ENCODE measurements at places on chromosomes 4 and X. TPM values are rescaled to one million over a fixed set of nuclear protein-coding genes. Genes with fewer than 3 reads are reported as not detected.

DNA sequence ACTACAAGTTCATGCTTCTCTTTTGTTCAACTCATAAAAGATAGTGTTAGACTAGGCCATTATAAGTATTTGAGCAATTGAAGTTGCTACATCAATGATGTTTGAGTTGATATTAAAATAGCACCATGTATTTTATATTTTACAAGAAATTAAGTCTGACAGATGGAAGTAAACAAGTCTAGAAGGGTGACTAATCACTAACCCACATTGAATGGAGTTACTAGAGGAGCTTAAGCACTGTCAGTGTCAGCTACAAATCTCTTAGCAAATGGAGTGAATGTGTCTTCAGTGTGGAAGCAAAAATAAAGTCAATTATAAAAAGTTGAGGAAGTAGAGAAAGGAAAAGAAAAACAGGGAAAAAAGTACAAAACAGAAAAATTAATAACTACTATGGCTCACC is 592.5 kb downstream of the PCDH18 start:
- H3K4me3 ChIP-seq, result no peak overlapping the region
- DNase-seq, result no peak
- H3K4me1 ChIP-seq, result peaks cover 5% of the 10 kb centered on the region

DNA sequence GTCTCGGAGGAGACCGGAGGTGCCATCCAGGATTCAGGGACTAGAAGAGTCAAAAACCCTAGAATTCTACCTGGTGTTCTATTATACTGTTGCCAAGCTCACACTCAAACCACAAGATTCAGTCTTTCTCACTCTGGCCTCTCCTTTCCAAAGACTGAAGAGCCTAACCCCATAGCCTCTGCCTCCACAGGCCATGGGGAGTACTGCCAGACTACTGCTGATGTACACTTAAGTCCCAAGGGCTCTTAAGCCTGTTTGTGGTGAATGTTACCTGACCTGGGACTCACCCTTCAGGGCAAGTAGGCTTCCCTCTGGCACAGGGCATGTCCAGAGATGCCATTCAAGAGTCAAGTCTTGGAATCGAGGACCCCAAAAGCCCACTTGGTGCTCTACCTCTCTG is 58.9 kb upstream of the IRS4 start:
- no peaks in the 10 kb centered on the region for H3K27me3 ChIP-seq
- H3K36me3 ChIP-seq, result no peaks in the 10 kb centered on the region
- no peak overlapping the region for H3K4me3 ChIP-seq
- H3K27ac ChIP-seq, result no peak overlapping the region
- no peaks in the 10 kb centered on the region for H3K4me1 ChIP-seq

- DNase-seq, result no peak
- no peaks in the 10 kb centered on the region for H3K36me3 ChIP-seq
- no peak overlapping the region for H3K27ac ChIP-seq
- H3K4me3 ChIP-seq, result no peak overlapping the region
- H3K4me1 ChIP-seq, result peaks cover 12% of the 10 kb centered on the region
These were observed 158.8 kb upstream of the NDST4 start for GRCh38 chr4:115272185-115272584.

DNA sequence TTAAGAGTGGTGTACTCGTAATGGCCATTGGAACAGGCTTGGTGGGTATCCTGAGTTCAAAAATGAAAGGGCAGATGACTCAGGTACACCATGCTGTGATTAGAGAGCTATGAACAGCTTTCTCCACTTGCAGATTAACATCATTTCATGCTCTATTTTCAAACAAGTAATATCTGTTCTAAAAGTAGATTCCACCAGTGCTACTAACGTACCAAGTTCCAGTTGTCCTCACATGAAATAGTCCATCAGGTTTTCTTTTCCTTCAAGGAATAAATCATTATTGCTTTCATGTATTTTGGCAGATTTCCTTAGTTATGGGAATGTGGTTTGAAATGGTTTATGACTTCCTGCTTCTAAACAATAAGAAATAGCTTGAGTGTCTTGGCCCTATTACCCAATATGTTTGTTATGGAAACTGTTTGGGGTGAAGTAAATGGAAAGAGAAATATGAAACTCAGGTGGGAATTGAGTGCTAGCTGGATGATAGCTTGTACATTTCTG is 49.9 kb downstream of the PCDH7 start:
- no peak overlapping the region for H3K4me3 ChIP-seq
- DNase-seq, result no peak
- H3K4me1 ChIP-seq, result peaks cover 25% of the 10 kb centered on the region
- no peaks in the 10 kb centered on the region for H3K27me3 ChIP-seq

GRCh38 chr4:26317766-26318165 is 3.0 kb upstream of the RBPJ start:
- no peaks in the 10 kb centered on the region for H3K36me3 ChIP-seq
- no peak overlapping the region for H3K27ac ChIP-seq
- H3K27me3 ChIP-seq, result no peaks in the 10 kb centered on the region
- DNase-seq, result no peak
- H3K4me3 ChIP-seq, result no peak overlapping the region
- H3K4me1 ChIP-seq, result peaks cover under 1% of the 10 kb centered on the region

DNA sequence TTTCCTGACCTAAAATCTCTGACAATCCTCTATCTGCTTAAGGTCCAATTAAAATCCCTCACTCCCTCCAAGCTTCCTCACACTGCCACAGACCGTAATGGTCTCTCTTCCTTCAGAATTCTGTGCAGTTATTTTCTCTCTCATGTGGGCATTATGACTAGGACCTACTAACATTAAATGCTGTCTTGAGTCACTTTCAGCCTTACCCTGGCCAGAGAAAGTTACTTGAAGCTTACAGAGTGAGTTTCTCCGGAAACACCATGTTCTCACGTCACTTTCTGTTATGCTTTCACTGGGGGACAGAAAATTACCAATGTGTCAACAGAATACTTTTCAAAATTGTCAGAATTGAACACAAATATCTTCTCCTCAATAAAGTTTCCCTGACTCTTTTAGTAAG is 271.8 kb downstream of the INPP4B start:
- DNase-seq, result no peak
- no peaks in the 10 kb centered on the region for H3K36me3 ChIP-seq
- H3K4me1 ChIP-seq, result no peaks in the 10 kb centered on the region
- H3K27ac ChIP-seq, result no peak overlapping the region

DNA sequence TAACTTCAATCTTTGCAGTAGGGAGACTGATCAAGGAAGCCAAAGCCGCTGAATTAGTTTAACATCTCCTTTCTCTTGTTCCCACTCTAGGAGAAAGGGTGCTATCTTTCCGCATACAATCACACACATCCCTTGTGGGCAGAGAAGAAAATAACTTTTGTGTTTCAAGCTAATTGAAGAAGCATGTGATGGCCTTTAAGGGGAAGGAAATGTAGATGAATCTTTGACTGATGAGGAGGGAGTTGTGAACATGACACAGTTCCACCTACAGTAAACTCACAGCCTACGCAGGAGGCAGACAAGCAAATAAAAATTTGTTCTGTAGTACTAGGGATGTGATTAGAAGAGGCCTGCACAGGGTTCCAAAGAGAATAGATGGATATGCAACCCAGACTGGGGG is 14.7 kb upstream of the SPATA4 start:
- H3K4me3 ChIP-seq, result no peak overlapping the region
- no peaks in the 10 kb centered on the region for H3K4me1 ChIP-seq
- no peak overlapping the region for H3K27ac ChIP-seq
- no peak for DNase-seq
- H3K36me3 ChIP-seq, result no peaks in the 10 kb centered on the region

DNA sequence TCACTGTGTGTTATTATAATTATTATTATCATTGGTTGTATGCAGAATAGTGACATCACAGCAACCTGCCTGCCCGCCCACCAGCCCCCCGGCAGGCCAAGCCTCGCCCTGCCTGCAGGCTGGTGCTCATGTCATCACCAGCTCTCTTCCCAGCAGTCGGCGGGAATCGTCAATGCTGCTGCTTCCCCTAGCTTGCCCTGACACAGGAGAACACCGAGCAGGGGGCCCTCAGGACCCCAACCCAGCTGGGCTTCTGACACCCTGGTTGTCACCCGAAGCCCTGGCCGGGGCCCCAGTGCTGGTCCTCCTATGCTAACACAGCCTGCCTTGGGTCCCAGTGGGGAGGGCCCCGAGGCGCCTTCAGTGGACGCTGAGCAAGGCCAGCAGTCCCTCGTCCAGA is 100.6 kb downstream of the PPP2R2C start:
- no peaks in the 10 kb centered on the region for H3K36me3 ChIP-seq
- no peak overlapping the region for H3K4me3 ChIP-seq
- H3K27ac ChIP-seq, result no peak overlapping the region
- no peak for DNase-seq
- no peaks in the 10 kb centered on the region for H3K4me1 ChIP-seq
- peaks cover 66% of the 10 kb centered on the region for H3K27me3 ChIP-seq

DNA sequence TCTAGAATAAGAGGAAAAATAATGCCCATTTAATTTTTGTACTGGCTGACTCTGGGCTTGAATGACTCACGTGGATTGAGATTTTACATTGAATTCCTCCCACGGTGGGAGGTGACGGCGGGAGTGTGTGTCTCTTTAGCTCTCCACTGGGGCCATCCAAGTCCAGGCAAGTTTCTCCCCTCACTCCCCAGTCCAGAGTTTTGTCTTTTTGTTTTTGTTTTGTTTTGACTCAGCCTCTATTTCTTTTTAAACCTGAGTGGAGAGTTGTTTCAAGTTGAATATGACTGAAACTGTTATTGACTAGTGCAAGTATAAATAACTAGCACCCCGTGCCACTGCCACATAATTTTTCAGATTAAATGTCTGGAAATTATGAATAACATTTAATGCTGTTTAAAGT is 13.6 kb downstream of the CHST7 start:
- no peak for DNase-seq
- H3K27me3 ChIP-seq, result no peaks in the 10 kb centered on the region
- no peak overlapping the region for H3K27ac ChIP-seq
- peaks cover 3% of the 10 kb centered on the region for H3K4me1 ChIP-seq

The EMCN gene
- not detected for total RNA-seq

The CASK gene
- total RNA-seq, result 43.0 TPM

The PNCK gene
- not detected for total RNA-seq

The MAGED4B gene
- 43.1 TPM for total RNA-seq

The SRPK3 gene
- 33.6 TPM for total RNA-seq

The ADRA2C gene
- 18.5 TPM for total RNA-seq
